ENCODE measurements at places on chromosomes 7 and 10.

DNA sequence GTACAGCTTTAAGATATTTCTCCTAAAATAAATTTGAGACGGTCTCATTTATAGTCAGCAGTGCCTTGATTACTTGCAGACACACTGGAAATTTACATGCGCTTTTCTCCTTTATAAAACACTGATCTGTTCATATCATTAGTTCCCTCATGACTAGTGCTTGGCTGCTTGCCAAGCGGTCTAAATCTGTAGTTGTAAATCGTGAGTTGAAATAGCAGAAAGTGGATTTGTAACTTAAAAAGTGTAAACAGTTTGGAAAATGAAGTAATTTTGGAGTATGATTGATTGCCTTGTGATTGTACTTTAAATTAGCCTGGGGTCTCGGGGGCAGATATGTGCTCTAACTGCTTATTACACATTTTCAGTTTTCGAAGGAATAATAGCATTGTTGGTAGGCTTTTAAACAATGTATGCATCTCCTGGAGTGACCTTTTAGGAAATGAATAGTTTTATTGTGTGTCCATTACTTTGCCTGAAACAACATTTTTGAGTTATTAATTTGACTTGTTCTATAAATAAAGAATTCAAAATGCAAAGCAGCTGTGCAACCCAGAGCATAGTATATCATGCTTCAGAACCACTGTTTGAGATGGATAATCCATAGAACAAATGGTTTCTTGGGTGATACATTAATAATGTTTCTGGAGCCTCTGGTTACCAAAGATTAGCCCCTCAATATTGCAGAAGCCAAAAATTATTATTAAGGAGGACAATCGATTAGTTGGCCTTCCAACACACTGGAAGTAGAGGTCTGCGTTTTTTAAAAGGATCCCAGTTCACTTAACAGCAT lies 73.3 kb downstream of the ARID5B start:
- no peak for DNase-seq

DNA sequence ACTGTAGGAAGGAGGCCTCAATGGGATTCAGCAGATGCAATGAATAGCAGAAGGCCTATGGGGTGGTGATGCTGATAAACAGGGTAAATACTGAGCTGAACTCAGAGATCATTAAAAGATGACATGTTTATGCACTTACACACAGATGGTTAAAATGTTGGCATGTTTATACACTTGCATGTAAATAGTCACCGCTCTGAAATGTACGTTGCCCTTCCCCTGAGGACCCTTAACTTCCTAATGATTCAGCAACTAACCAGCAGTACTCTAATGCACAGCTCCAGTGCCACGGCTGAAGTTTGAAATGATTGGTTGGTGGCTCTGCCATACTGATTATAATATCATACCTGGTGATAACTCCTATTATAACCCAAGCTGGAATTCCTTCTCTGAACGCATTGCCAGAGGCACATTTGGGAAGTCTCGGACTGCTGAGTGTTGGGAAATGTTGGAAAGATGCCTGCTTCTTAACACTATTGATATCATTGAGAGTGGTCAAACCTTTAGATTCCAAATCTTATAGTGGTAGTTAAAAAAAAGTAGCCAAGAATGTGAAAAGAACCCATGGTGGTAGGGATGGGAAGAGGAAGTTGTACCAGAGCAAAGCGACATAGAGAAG lies 3.7 kb upstream of the CAV1 start:
- no peak for DNase-seq

GRCh38 chr7:51158211-51158610 lies 158.4 kb downstream of the COBL start:
- DNase-seq = no peak

DNA sequence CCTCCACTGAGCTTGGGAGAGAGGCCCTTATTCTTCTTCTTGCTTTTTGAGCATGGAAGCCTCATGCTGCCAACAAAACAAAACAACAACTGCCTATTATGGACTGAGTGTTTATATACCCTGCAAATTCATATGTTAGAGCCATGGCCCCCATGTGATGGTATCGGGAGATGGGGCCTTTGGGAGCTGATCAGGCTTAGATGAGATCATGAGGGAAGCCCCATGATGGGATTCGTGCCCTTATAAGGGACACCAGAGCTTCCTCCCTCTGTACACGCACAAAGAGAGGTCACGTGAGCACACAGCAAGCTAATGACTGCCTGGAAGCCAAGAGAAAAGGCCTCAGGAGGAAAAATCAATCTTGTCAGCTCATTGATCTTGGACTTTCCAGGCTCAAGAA lies 235.0 kb downstream of the FANK1 start:
- DNase-seq = no peak
